ENCODE measurements at places on chromosomes 5 and 9.

GRCh38 chr5:145407300-145408047 lies 427.7 kb downstream of the PRELID2 start:
- no peak for DNase-seq

DNA sequence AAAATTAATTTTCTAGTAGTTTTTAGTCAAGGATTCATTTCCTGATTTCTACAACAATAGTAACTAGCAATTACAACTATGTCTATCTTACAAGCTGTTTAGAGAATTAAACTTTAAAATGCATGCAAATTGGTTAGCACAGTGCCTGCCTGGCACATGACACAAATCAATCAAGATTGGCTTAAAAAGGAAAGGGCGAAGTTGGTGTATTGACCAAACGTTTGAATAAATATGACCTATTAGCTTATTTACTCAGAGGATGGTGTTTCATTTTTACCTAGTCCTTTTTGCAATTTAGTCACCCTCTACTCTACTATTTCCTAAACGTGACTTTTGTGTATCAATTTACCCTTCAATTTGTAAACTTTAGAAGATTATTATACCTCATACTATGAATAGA lies 83.5 kb downstream of the GDA start:
- no peak for DNase-seq

GRCh38 chr5:55533521-55534435 lies 986 bp downstream of the PLPP1 start:
- DNase-seq, result no peak

DNA sequence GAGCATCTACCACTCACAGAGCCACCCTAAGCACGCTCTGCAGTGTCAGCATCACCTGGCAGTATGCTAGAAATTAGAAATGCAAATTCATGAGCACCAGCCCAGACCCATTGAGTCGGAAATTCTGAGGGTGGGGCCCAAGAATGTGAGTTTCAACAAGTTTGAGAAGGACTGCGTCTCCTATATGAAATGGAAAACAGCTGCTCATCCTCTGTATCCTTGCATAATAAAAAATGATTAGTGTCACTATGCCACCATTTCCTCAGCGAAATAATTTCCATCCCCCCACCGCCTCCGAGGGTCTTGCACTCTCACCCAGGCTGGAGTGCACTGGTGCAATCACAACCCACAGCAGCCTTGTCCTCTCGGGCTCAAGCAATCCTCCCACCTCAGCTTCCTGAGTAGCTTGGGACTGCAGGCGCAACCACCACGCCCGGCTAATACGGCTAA lies 1.3 kb upstream of the IQGAP2 start:
- DNase-seq, result no peak

GRCh38 chr9:23413541-23413940 lies 412.5 kb downstream of the ELAVL2 start:
- no peak for DNase-seq

DNA sequence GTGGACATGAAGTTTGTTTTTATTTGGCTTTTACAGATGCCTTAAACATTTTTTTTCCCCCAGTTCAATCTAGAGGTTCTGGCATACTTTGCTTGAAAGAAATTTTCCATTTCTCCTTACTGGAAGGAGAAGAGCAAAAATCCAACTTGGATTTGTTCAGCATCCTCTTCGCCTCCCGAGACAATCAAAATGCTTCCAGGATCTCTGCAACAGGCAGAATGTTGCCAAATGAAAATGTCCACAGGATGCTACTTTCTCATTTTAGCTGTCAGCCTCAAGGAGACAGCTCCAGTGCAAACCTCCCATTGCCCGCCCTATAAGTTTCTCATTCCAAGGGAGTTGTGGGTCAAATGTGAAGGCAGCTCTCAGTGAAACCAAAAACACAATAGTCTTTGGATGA lies 1972.1 kb downstream of the MAT2B start:
- no peak for DNase-seq

DNA sequence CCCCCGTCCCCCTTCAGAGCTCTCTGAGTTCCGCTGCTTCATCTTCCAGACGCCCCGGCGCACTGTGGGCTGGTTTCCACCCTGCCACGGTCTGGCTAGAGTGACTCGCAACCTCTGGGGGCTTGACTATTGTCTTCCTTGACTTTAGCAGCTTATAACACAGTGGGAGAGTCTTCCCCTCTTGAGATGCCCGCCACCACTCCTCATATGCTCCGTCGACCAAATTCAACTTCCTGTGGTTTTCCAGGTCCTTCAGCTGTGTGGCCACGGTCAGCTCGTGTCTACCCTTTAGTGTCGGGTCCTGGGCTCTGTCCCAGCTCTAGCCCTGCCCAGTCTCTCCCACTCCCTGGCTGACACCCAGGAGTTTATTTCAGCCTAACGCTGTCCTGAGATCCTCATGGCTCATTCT lies 28.2 kb upstream of the NCS1 start:
- no peak for DNase-seq

GRCh38 chr5:6059137-6059800 lies 319.1 kb downstream of the MED10 start:
- DNase-seq, result no peak

- no peak for DNase-seq
These were observed 279.1 kb downstream of the TLE1 start for GRCh38 chr9:81410201-81410600.

GRCh38 chr5:52734557-52734956 lies 53.2 kb upstream of the ITGA1 start:
- no peak for DNase-seq

Data from CD4-positive, alpha-beta T cell treated with Interleukin-1 beta for 1 hour (primary cell).